Fibroblast of skin of right quadriceps (primary cell): ENCODE measurements at places on chromosomes 11 and 22.
A peak's percentile ranks its signal among the peaks of the same experiment; 100 is the strongest.

DNA sequence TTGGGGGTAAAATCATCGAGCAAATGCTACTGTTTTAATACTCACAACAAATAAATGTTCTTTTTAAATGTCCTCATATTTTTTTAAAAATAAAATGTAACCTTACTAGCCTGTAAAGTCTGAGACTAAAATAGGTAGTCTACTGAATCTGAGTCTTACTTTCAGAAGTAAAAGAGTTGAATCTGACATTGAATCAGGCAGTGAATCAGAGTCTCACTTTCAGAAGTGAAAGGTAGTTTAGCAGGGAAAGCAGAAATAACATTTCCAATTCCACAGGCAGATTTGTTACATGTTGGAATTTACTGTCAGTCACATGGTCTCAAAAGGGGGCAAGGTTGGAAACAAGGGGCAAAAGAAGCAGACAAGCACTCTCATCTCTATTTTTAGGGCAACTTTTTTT, 143.0 kb downstream of the ELP4 start:
- DNase-seq, result no peak

- DNase-seq, result no peak
These were observed 576.0 kb downstream of the SOX6 start for GRCh38 chr11:15780382-15780781.

DNA sequence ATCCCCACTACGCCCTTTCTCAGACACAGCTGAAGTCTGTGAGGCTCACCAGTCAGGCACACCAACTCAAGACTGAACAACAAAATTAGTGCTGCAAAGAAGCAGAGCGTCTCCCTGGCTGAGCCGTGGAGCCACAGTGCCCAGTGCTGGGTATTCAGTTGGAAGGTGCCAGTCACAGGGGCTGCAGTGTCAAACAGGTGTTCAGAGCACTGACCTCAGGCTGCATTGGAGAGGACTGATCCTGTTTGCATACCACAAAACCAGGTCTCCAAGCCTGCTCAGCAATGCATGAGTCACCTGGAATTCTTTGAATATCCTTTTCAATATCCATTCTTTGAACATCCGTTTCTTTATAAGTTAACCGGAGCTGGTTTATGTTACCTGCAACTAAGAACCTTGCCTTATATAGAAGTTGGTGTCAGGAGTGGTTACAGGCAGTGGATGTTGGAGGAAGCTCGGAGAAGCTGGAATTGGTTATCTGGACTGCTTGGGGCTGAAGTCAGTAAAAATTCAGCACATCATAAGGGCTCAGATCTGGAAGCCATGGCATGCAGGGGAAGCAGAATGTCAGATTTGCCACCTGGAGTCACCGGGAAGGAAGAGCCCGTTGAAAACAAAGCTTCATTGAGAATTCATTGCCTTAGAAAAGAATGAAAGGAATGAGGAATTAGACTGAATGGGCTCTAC, 30.3 kb downstream of the PDGFB start:
- DNase-seq, result peak; percentile 25

- DNase-seq, result no peak
These were observed 34.5 kb upstream of the TH start for GRCh38 chr11:2205981-2206690.

DNA sequence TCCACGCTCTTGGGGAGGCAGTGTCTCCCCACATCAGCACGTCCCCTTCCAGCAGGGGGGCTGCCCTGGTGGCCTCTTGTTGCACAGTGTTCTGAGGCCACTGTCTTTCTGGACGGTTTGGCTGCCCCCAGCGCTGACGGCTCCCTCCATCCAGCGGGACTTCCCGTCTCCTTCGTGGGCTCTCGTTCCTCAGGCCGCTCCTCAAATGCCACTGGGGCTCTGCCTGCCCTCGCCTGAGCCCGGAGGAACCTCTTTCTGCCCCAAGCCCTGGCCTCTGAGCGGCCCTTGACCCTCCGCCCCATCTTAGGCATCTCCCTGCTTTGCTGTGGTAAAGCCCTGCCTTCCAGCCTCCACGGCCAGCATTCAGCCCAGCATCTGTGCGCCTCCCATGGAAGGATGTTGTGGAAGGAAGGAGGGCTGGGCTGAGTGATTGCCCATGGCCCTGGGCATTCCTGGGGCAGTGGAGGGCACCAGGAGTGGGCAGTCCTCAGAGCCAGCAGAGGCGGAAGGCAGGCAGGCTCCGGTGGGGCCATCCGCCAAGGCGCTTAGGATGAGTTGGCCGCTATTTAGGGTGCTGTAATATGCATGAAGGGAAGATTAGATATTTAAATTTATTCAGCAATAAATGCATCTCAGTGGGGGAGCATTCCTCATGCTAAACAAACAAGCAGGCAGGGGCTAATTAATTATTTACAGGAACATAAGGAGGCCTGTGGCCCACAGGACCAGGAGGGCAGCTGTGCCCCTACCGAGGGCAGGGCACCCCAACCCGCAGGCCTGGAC, 17.8 kb downstream of the OTUB1 start:
- peak; percentile 17 for DNase-seq

DNA sequence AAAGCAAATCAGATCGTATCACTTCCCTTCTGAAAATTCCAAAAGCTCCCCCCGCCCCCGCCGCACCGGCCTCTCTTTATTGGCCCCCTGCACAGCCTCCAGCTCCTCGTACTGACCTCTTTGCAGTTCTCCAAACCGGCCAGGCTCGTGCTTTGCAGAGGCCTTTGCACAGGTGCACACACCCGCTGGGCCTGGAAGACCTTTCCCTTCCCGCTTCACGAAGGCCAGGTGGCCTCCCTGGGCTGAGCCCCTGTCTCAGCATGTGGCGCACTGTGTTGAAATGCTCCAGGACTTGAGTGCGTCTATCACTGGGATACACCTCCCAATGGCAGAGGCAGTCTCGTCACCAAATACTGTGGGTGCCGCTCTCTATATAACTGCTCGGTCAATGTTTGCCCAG, 13.2 kb upstream of the ADA2 start:
- DNase-seq, result no peak
